ENCODE measurements at places on chromosomes 7 and 10.

- no peak for DNase-seq
Observed at GRCh38 chr7:157138101-157138423, 664 bp upstream of the UBE3C start.

GRCh38 chr10:132447446-132448247 is 50.6 kb downstream of the PWWP2B start:
- DNase-seq: no peak

DNA sequence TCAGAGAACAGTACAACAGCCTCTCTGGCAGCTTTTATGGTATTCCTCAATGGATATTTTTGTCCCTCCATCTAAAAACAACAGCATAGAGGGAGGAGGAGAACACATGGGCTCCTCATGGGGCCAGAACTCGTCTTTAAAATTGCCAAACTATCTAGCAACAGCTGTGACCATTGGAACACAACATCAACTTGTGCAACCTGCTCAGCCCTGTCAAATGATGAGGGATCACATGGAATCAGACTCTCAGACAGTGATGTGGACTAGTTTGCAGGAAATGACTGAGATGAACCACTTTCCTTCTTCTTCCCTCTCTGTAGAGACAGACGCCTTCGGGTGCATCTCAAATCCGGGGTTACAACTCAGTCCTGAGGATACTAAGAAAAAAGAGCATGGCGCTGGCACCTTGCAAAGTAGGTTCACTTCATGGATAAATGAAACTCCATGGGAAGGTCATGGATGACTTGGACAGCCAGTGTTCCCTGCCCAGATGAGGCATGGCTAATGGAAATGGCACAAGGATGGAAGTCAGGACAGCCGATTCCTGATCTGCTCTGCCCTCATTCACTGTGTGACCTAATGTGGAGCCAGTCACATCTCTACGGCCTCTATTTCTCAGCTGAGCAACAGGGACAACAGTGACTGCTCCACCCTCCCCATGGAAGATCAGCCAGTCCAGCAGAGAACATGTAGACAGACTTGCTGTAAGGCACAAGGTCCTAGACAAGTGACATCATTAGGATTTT is 24.6 kb upstream of the DGKI start:
- DNase-seq: no peak

- no peak for DNase-seq
Observed at GRCh38 chr10:99979066-99979685, 30.6 kb downstream of the DNMBP start.

DNA sequence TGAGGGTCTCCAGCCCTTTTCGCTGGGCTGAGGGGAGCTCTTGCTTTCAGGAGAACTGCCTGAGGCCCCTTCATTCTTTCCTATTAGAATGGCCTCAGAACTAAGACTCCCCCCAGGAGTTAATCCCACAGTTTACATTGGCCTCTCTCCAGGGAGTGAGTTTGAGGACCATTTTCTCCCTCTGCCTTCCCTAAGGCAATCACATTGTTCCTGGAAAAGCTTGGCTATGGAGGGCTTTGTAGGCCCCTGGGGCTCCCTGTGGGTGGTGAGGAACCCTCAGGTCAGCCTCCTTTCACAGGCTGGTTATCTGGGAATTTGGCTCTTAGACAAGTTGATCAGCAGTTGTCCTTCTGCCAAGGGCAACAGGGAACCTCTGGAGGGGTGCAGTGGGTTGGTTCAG is 343.7 kb downstream of the RPS24 start:
- DNase-seq: no peak

All from GOT3 (cell line).